Stimulated activated CD4-positive, alpha-beta T cell treated with anti-CD3 and anti-CD28 coated beads, Interleukin-1b, Interleukin-23, amount 100 ng/mL, for 1 hour (primary cell): ENCODE measurements at places on chromosomes 4 and X.

- DNase-seq = no peak
Measured at GRCh38 chr4:2409381-2409783, 9.1 kb downstream of the ZFYVE28 start.

GRCh38 chrX:11446949-11447348 lies 153.7 kb downstream of the AMELX start:
- DNase-seq = no peak

GRCh38 chr4:121817701-121818100 lies 6.0 kb downstream of the CCNA2 start:
- DNase-seq = no peak

DNA sequence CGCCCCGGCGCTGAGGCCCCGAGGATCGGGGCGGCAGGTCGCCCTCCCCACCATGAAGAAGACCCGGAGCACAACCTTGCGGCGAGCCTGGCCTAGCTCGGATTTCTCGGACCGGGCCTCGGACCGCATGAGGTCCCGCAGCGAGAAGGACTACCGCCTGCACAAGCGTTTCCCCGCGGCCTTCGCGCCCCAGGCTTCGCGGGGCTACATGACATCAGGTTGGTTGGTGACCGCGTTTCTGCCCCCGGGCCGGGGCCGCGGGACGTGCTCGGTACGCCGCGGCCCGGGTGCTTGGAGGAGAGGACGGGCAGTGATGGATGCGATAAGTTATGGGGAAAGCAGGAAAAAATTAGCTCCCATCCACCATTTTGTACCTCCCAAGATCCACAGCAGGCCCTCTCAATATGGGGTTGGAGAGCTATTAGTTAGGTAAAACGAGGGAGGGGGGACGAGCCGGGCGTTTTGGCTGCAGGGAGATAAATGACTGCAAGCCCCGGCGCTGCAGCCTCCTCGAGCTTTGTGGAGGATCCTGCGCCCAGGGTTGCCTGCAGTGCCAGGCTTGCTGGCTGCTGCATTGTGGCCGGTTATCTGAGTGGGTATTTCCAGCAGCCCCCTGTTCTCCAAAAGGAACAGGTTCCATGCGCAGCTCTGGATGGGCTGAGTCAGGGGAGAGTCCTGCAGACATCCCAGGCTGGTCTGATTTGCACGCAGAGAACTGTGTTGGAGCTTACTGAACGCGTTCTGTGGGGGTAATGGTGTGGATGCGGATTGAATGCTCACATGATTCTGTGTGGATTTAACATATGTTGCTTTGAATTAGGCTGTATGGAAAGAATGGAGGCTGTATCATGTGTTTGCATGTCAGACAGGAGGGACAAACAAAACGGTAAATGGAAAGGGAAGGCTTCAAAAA lies 1.9 kb downstream of the STOX2 start:
- no peak for DNase-seq

GRCh38 chr4:29560452-29560851 lies 1159.7 kb upstream of the PCDH7 start:
- no peak for DNase-seq

DNA sequence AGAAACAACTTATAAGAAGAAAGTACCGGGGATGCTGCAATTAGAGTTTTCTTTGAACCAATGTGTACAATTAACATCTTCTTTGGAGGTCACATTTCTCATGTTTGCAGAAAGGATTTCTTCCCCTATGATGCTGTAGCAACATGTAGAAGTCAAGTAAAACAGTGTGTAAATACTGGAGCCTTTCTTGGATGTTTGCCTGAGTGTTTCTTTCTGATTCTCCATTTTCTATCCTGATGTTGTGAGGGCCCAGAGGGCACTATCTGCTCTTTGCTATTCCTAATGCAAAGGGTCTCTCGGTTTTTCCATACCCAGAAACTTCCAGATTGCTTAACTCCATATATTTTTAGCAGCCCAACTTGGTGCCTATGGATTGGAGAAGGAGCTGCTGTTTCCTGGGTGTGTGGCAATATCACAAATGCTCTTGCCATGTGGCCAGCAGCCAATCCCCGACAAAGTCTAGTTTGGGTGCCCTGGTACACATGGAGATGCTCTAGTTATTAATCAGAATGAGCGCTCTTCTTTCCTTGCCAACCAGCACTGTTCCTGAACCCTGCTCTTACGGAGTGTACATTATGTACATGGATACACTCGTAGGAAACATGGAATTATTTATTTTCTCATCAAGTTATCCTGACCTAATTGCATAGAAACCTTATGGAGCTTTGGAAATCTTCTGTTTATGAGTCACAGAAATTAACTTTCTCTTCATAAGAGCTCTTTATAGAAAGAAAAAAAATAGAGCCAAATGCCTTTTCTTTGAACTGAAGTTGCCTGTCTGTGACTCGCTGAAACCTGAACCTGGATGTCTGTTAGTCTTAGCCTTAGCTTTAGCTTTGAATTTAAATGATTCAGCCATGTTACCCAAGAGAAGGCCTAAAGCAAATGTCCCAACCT lies 67.0 kb upstream of the GPC4 start:
- DNase-seq = no peak

DNA sequence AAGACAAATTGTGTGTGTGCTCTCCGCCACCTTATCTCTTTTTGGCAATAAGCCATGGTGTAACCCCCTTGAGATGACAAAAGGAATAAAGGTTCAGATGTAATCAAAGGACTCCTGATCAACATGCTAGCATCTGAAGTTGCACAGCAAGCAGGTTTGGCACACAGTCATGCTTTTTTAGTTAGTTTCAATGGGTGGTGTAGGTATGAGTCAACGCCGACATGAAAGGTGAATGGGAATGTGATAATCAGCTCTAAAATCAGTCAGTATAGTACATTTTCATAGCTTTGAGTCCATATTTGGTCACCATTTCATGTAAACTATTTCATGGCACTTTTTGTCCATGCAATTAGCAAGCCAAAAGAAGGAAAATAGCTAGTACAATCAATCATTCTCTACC lies 50.4 kb upstream of the ETNPPL start:
- no peak for DNase-seq

- no peak for DNase-seq
Measured at GRCh38 chr4:40583850-40584439, 45.7 kb downstream of the RBM47 start.

DNA sequence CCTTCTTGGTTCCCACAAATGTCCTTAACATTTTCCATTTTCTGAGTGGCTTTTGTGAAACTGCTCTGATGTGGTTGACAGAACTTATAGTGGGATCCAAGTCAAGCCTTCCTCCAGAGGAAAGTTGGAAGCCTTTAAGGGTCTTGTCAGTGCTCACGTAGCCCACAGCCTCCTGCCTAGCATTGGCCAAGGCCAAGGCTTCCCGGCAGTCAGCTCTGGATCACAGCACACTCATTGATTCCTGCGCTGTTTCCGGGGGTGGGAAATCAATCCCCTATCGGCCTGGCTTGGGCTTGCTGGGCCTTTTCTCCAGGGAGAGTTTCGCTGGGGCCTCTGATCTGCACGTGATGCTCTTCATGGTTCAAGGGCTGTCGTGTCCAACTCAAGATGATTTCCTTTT lies 76.1 kb downstream of the SLC9A6 start:
- DNase-seq = no peak

- no peak for DNase-seq
Measured at GRCh38 chrX:21559417-21559816, 98.7 kb downstream of the KLHL34 start.

- DNase-seq = no peak
Measured at GRCh38 chr4:57233386-57233785, 123.2 kb upstream of the IGFBP7 start.

- no peak for DNase-seq
Measured at GRCh38 chr4:83207497-83208101, 77.0 kb downstream of the COQ2 start.

- no peak for DNase-seq
Measured at GRCh38 chr4:115580901-115581300, 467.5 kb upstream of the NDST4 start.

GRCh38 chrX:100424012-100424411 lies 13.9 kb upstream of the PCDH19 start:
- no peak for DNase-seq

DNA sequence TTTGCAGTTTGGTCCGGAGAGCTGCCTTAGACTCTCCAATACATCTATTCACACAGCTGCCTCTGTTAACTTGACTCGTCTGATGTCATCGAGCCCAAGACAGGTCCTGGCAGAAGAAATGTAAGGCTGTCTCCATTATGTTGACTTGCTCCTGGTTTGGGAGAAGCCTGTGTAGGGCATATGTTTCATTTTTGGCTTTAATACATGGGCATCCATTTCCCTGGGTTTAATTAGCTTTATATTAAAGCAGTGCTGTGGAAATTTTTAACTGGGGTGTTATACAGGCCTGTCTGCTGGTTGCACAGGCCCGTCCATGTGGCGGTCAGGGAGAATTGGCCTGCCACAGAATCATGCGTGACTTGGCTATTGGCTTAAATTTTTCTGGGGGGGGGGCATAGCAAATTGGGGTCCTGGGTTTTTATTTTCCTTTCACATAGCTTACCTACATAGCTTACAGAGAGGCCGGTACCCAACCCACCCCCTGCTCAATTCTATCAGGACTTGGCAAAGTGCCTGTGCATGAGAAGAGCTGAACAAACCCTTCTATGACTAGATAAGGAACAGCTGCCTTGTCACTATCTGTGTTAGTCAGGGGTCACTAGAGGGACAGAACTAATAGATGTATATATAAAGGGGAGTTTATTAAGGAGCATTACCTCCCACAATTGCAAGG lies 123.5 kb upstream of the WDR1 start:
- DNase-seq = no peak

GRCh38 chr4:26978387-26979053 lies 117.9 kb downstream of the STIM2 start:
- DNase-seq = no peak

GRCh38 chr4:129278868-129279267 lies 182.9 kb downstream of the C4orf33 start:
- DNase-seq = no peak

GRCh38 chrX:134718105-134718965 lies 60.1 kb upstream of the PLAC1 start:
- no peak for DNase-seq
